Fibroblast of mammary gland (primary cell): ENCODE measurements at places on chromosomes 12 and 14.

GRCh38 chr14:104393898-104394381 lies 185.6 kb upstream of the C14orf180 start:
- no peak for DNase-seq

DNA sequence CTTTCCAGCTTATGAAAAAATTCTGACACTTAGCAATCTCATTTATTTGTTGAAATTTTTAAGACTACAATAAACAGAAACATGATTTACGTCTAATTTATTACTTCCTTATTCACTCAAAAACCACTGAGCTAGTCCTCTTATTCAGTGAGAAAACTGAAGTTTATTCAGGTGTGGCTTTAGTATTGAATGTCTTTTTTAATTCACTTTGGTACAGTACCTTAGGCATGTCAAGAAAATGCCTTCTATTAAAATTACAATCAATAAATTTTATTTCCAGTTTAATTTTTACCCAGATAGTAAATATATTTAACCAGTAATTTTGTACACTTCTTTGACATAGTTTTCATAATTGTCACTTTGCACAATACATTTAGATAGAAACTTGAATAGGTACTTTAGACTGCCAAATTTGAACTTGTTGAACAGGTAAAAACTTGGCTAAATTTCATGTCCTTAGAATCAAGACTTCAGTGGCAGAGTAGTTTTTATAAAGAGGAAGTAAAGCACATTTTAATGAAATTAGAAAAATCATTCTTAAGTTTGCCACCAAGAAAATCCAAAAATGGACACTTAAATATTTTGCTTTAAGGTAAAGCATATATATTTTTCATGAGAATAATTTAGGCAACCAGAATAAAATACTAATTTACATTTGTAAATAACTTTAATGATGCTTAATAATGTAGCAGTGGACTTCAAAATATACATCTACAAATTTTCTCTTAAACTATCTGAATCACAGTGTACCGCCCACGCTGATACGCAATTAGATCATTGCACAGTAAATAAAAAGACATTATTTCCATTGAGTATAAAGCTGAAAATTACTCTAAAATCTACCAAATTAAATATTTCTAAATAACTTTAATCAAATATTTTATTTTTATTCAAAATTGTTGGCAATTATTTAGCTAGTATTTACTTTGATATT lies 159.1 kb downstream of the RASSF9 start:
- no peak for DNase-seq

- DNase-seq: peak; percentile 41
Observed at GRCh38 chr12:25236190-25236589, 14.5 kb downstream of the KRAS start.

DNA sequence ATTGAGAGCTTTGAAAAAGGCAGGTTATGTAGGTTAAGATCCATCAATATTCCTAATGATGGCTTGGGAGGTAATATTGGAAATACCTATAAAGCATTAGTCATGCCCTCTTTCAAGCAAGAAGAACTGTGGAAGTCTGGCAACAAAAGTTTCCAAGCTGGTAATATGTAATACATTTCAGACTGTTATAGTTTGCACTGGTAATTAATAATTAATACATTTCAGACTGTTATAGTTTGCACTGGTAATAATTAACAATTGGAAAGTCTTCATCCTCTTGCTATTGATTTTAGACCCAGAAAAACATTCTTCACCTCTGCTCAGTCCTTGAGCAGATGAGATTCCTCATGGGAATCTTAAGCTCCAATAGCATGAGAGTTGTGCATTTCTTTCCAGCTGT lies 29.0 kb upstream of the WDR89 start:
- no peak for DNase-seq

DNA sequence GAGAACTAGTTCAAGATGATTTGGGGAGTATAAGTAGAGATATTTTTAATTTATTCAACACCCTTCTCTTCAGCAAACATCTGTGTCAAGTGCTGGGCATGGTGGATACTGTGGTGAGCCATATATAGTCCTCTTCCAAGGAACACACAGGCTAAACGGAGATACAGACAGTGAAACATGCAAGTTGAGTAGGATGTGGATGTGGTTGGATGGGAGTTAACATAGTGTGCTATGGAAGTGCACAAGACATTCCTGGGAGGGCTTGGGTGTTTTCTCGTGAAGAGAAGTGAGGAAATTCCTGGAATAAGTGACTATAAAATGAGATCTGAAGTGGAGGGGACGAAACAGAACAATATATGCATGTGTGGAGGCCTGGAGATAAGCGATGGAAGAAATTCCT lies 181.1 kb upstream of the NPAS3 start:
- no peak for DNase-seq

DNA sequence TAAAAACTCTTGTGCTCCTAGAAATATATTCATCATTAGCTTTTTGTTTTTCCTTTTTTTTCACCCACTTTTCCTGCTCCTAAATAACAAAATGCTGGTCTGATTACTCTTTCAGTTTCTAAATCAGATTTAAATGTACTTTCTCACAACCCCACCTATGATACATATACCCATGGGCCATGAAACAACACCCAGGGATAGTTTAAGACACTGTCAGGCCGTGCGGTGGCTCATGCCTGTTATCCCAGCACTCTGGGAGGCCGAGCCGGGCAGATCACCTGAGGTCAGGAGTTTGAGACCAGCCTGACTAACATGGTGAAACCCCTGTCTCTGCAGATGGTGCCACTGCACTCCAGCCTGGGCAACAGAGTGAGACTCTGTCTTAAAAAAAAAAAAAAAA lies 1.6 kb upstream of the NUMB start:
- DNase-seq: no peak

- no peak for DNase-seq
Observed at GRCh38 chr12:16399101-16399500, 51.7 kb downstream of the MGST1 start.

- peak; percentile 57 for DNase-seq
Observed at GRCh38 chr12:102167821-102168604, 29.6 kb downstream of the PMCH start.

- peak; percentile 46 for DNase-seq
Observed at GRCh38 chr12:27924350-27925135, 48.0 kb downstream of the PTHLH start.

DNA sequence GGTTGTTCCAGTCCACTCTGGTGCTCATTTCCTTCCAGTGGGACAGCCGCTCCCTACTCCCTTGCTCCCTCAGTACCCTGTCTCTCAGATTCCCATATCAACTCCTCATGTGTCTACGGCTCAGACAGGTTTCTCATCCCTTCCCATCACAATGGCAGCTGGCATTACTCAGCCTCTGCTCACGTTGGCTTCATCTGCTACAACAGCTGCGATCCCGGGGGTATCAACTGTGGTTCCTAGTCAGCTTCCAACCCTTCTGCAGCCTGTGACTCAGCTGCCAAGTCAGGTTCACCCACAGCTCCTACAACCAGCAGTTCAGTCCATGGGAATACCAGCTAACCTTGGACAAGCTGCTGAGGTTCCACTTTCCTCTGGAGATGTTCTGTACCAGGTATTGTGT lies 69.9 kb downstream of the RAD52 start:
- peak; percentile 91 for DNase-seq

DNA sequence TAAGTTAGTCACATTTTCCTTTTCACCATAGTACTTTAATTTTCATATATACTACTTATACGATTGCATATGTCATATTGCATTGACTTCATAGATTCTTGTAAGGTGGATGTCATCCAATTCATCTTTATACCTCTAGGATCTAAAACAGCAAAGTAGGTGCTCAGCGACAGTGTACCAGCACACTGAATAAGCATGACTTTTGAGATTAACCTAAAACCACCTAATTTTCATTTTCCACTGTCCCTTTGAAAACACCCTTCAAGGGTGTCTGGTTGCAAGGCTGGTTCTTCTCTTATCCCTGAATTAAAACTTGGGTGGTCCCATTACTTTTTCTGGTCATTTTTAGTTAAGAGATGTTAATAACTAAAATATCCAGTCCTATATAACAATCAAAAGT lies 4.4 kb downstream of the GPR19 start:
- no peak for DNase-seq

GRCh38 chr12:56053407-56053893 lies 11.7 kb downstream of the RPS26 start:
- DNase-seq: no peak

DNA sequence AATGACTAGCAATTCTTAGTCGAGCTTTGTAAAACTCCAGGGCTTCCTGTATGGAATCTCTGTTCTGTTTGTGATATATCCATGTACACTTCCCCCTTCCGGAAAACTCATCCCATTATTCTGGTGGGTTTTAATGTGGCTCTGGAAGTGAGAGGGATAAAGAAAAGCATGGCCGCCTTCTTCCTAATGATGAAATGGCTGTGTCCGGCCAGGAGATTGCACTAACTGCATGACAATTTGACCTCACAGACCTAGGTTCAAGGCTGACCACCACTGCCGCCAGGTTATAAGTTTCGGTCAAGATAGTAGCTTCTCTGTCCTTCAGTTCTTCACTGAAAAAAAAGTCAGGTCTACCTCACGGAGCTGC lies 41.0 kb upstream of the NPAS3 start:
- no peak for DNase-seq

DNA sequence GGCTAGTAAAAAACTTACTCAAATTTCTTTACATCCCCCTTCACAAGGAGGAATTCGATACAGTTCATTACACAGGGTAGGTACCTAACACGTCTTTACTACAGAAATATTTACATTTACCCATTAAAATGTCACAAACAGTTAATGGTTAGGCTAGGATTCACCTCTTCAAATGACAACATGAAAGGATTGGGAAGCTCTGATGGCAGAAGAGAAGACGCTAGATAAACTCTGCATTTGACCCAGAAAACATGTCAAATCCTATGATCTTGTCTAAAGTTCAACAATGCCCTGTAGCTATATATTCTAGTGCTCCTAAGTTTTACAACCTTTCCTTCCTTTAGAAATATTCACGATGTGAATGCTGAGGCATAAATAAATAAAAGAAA lies 64.8 kb downstream of the DENND5B start:
- no peak for DNase-seq

- DNase-seq: no peak
Observed at GRCh38 chr12:104733717-104734175, 224.3 kb downstream of the SLC41A2 start.

GRCh38 chr14:59981564-59981963 lies 61.6 kb downstream of the LRRC9 start:
- DNase-seq: no peak

GRCh38 chr12:24427776-24428175 lies 478.3 kb upstream of the SOX5 start:
- DNase-seq: no peak

- peak; percentile 90 for DNase-seq
Observed at GRCh38 chr14:32648434-32648833, 290.2 kb upstream of the NPAS3 start.

GRCh38 chr12:71312768-71313403 lies 126.7 kb upstream of the LGR5 start:
- DNase-seq: peak; percentile 47

GRCh38 chr12:94637390-94638113 lies 12.8 kb downstream of the TMCC3 start:
- DNase-seq: no peak

- peak; percentile 75 for DNase-seq
Observed at GRCh38 chr12:104494793-104495158, 38.0 kb downstream of the CHST11 start.

- DNase-seq: no peak
Observed at GRCh38 chr12:28355161-28355560, 164.9 kb downstream of the CCDC91 start.

DNA sequence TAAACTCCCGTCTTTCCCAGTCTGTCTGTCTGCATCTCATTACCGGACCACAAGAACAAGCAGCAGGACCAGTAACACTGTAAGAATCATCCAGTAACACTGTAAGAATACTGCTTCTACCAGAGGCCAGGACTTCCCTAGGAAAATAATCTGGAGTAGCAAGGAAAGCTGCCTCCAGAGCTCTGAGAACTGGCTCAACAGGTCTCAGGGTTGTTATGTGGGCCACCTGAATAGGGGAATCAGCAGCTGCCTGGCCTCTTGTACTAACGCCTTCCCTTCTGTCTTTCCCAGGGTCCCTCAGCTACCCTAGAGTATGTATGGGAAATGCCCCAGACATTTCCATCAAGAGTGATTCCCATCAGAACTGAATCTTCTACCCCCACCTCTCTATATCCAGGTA lies 954 bp upstream of the SLC39A2 start:
- no peak for DNase-seq

- DNase-seq: no peak
Observed at GRCh38 chr12:92568691-92569090, 134.1 kb upstream of the PLEKHG7 start.

DNA sequence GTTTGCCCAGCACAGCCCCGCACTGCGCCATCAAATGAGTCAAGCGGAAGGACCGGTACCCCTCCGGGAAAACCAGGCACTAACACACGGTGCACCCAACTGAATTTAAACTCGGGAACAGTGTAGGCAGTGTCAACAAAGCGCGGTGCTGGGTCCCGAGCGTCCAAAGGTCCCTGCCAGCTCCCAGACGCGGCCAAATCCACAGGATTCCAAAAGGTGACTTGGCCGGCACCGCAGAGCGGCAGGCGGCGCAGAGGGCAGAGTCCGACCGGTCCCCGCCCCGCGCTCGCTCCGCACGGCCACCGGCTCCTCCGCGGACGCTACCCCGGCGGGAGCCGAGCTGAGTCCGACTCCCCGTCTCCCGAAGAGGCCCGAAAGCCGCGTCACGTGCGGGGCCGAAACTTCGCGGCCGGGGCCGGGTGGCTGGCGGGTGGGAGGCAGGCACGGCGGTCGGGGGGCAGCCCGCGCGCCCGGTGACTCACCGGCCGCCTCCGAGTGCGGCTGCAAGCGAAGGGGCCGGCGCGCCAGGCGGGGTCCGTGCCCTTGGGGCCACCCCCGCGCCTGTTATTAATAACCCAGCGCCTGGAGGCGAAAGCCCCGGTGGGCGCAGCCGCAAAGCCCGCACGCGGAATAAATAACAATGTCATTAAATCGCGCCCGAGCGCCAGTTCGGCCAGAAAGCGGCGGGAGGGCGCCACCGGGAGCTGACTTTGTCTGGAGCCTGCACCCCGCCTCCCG lies 863 bp downstream of the DENND5B start:
- peak; percentile 56 for DNase-seq

DNA sequence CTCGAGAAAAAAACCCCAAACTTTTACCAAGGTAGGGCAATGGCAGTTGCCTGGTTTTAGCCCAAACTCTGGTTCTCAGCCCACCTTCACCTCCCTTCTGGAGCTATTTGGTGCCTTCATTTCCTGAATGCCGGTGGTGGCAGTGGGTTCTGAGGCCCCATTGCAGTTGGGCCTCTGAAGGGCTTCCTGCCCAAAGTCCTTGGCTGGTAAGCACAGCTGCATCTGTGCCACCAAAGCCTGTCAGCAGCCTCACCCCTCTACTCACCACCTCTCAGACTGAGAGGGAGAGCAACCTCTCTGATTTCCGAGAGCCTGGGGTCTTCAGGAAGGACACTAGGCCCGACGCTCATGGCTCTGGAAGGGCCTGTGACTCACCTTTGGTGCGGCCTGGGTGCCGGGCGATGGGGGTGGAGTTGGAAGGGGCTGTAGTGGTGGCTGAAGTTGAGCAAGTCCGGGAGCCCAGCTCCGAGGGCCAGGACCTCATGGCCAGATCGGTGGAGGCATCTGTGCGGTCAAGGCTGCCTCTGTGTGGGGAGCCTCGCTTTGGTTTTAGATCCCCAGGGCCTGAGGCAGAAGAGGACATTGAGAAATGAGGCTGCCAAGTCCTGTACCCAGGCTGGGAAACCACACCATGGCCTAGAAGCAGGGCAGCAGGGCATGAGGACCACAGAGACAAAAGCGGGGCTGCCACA lies 38.6 kb upstream of the GPR68 start:
- DNase-seq: no peak

- peak; percentile 36 for DNase-seq
Observed at GRCh38 chr12:98227162-98227561, 288.2 kb upstream of the TMPO start.
